Pulmonary artery endothelial cell (primary cell): ENCODE measurements at places on chromosomes 3 and 15. TPM values are rescaled to one million over a fixed set of nuclear protein-coding genes. Genes with fewer than 3 reads are reported as not detected.

Gene CDAN1
- total RNA-seq, result 14.3 and 16.5 TPM in 2 replicates

Gene LPCAT4
- total RNA-seq, result 6.7 and 9.3 TPM in 2 replicates

Gene CNTN4
- total RNA-seq, result not detected in 2 replicates

Gene ADCY5
- 0.07 and 0.28 TPM in 2 replicates for total RNA-seq

Gene VIPR1
- total RNA-seq, result 1.9 and 4.5 TPM in 2 replicates

Gene SERPINI2
- total RNA-seq, result not detected in 2 replicates

Gene SEMA4B
- total RNA-seq, result 12.5 and 15.9 TPM in 2 replicates

Gene TGM5
- not detected in 2 replicates for total RNA-seq

Gene SCG5
- total RNA-seq, result 0.74 and 0.92 TPM in 2 replicates

Gene CORO2B
- 3.4 and 5.0 TPM in 2 replicates for total RNA-seq

Gene CCK
- total RNA-seq, result not detected in 2 replicates

Gene ZNF662
- 1.3 and 1.4 TPM in 2 replicates for total RNA-seq

Gene JMJD7
- 2.1 and 6.1 TPM in 2 replicates for total RNA-seq

Gene TASOR
- 71.6 and 103 TPM in 2 replicates for total RNA-seq

Gene AADACL2
- not detected in 2 replicates for total RNA-seq

Gene ALPK3
- total RNA-seq, result 13.5 and 21.3 TPM in 2 replicates

Gene SENP2
- 35.7 and 37.3 TPM in 2 replicates for total RNA-seq

Gene TIPARP
- 32.7 and 51.4 TPM in 2 replicates for total RNA-seq

Gene ARHGEF3
- total RNA-seq, result 13.4 and 13.8 TPM in 2 replicates

Gene CD96
- total RNA-seq, result not detected in 2 replicates

Gene OR5K2
- not detected in 2 replicates for total RNA-seq

Gene CCDC39
- not detected in 2 replicates for total RNA-seq

Gene HYPK
- 7.6 and 10.3 TPM in 2 replicates for total RNA-seq

Gene CIB1
- 33.4 and 44.6 TPM in 2 replicates for total RNA-seq

Gene GLDN
- not detected in 2 replicates for total RNA-seq

Gene SV2B
- total RNA-seq, result not detected in 2 replicates

Gene GOLGA8Q
- total RNA-seq, result 0.32 and 0.59 TPM in 2 replicates

Gene ZNF502
- 3.6 and 3.7 TPM in 2 replicates for total RNA-seq

Gene GRIP2
- 0.04 TPM in 1 of 2 replicates, not detected in the other for total RNA-seq

Gene AGBL1
- not detected in 2 replicates for total RNA-seq

Gene PLCB2
- total RNA-seq, result 0.56 and 7.1 TPM in 2 replicates

Gene ERICH6
- not detected in 2 replicates for total RNA-seq

Gene ECE2
- total RNA-seq, result not detected in 2 replicates

Gene LDHAL6B
- not detected in 2 replicates for total RNA-seq

Gene DAZL
- total RNA-seq, result not detected in 2 replicates

Gene IL16
- total RNA-seq, result 0.04 and 0.20 TPM in 2 replicates

Gene CFAP100
- total RNA-seq, result not detected in 2 replicates

Gene ITIH1
- not detected in 2 replicates for total RNA-seq

Gene FAM3D
- total RNA-seq, result 0.46 and 0.66 TPM in 2 replicates

Gene CADM2
- 0.07 and 0.13 TPM in 2 replicates for total RNA-seq

Gene IL5RA
- total RNA-seq, result not detected in 2 replicates

Gene GOLGA6B
- total RNA-seq, result not detected in 2 replicates

Gene PLSCR2
- total RNA-seq, result not detected in 2 replicates

Gene TF
- total RNA-seq, result 0.07 and 0.18 TPM in 2 replicates

Gene FBN1
- total RNA-seq, result 70.3 and 119 TPM in 2 replicates

Gene NAALADL2
- total RNA-seq, result 1.8 and 3.4 TPM in 2 replicates

Gene CPEB1
- total RNA-seq, result 0.07 TPM in 1 of 2 replicates, not detected in the other

Gene PPARG
- 6.1 and 8.0 TPM in 2 replicates for total RNA-seq

Gene MLF1
- 4.3 and 6.3 TPM in 2 replicates for total RNA-seq

Gene CHRFAM7A
- total RNA-seq, result 3.8 and 8.6 TPM in 2 replicates

Gene TMEM212
- total RNA-seq, result not detected in 2 replicates

Gene C3orf20
- total RNA-seq, result not detected in 2 replicates

Gene RTP3
- 0.07 TPM in 1 of 2 replicates, not detected in the other for total RNA-seq

Gene EFHB
- 0.20 and 0.32 TPM in 2 replicates for total RNA-seq
